ENCODE measurements at places on chromosomes 2 and 18. TPM values are rescaled to one million over a fixed set of nuclear protein-coding genes. Genes with fewer than 3 reads are reported as not detected.

COBLL1 gene
- 63.1 TPM for total RNA-seq

IL36B gene
- total RNA-seq, result not detected

LGALSL gene
- total RNA-seq, result 16.3 TPM

- no peaks in the 10 kb centered on the region for H3K36me3 ChIP-seq
- DNase-seq, result no peak
- no peaks in the 10 kb centered on the region for H3K27me3 ChIP-seq
- peak overlapping the region; percentile 97 for H3K27ac ChIP-seq
- peaks cover 97% of the 10 kb centered on the region for H3K4me1 ChIP-seq
These were observed 59.1 kb downstream of the TNS1 start for GRCh38 chr2:217943446-217944321.

- H3K36me3 ChIP-seq, result peaks cover 52% of the 10 kb centered on the region
- no peak overlapping the region for H3K27ac ChIP-seq
- DNase-seq, result no peak
- H3K27me3 ChIP-seq, result no peaks in the 10 kb centered on the region
- no peak overlapping the region for H3K4me3 ChIP-seq
- H3K4me1 ChIP-seq, result no peaks in the 10 kb centered on the region
These were observed 81.8 kb downstream of the INO80D start for GRCh38 chr2:206004004-206004693.

- H3K27ac ChIP-seq, result no peak overlapping the region
- H3K36me3 ChIP-seq, result no peaks in the 10 kb centered on the region
- H3K4me3 ChIP-seq, result no peak overlapping the region
- no peak for DNase-seq
These were observed 193.7 kb downstream of the RND3 start for GRCh38 chr2:150293771-150294170.

GRCh38 chr2:70709275-70710037, 58.5 kb downstream of the ADD2 start:
- no peaks in the 10 kb centered on the region for H3K27me3 ChIP-seq
- no peaks in the 10 kb centered on the region for H3K4me1 ChIP-seq
- no peak for DNase-seq

DNA sequence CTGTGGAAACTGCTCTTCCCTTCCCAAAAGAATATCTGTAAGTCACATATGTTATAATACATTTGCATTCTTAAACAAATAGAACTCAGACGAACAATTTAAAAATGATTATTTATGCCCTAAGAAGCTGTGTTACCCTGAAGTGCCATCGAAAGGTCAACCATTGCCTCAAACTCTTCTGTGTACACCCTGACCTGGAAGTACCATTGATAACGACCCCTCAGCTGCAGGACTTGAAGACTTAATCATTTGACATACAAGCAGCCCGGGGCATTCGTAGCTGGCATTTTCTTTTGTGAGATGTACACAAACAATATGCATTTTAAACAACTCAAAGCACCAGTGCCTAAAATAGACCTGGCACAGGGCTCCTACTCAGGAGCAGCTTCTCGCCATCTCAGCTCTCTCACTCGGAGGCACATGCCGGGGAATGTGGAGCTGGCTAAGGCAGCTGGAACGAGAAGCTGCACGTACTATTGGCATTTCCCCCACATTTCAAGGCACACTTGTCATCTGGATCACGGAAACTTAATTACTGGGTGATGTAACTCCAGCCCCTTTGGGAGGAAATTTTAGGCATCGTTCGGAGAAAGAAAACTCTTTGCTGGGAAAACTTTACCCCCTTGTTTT, 170.0 kb upstream of the GALNT5 start:
- peaks cover 10% of the 10 kb centered on the region for H3K4me1 ChIP-seq
- H3K27me3 ChIP-seq, result no peaks in the 10 kb centered on the region
- H3K27ac ChIP-seq, result peak overlapping the region; percentile 40
- DNase-seq, result no peak

DNA sequence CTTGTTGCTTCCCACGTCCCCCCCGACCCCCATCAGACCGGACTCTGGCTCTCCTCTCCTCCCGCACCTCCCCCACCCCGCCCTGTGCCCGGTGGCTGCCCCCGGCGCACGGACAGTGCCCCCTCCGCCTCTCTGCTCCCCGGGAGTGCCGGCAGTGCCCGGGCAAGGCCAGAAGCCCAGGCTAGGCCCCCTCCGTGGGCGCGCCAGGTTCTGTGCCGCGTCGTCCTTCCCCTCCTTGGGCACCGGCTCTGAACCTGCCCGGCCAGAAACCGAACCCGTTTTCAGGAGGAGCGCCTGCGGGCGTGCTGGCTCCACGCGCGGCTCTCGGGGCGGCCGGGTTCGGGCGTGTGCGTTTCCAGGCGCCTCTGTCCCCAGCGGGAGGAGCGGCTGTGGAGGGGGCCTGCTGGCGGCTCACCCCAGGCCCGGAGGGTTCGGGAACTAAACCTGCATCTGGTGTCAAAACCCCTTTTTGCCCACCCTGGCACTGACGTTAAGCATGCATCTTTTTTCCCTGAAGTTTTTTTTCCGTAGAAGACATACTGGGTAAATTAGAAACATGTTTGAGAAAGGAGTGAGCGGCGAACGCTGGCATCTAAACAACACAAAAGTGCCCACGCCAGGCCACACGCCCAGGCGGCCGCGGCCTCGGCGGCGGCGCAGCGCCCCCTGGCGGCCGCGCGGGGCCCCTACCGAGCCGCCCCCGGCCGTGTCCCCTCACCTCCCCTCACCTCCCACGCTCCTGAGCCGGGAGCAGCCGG, 123.9 kb upstream of the SLC1A4 start:
- H3K27me3 ChIP-seq, result no peaks in the 10 kb centered on the region
- peak overlapping the region; percentile 87 for H3K27ac ChIP-seq
- no peaks in the 10 kb centered on the region for H3K36me3 ChIP-seq
- peak overlapping the region; percentile 73 for H3K4me3 ChIP-seq

GRCh38 chr2:219676586-219676985, 49.2 kb downstream of the SLC4A3 start:
- H3K36me3 ChIP-seq, result no peaks in the 10 kb centered on the region
- no peaks in the 10 kb centered on the region for H3K27me3 ChIP-seq
- no peak overlapping the region for H3K27ac ChIP-seq
- H3K4me3 ChIP-seq, result no peak overlapping the region
- DNase-seq, result no peak
- peaks cover 10% of the 10 kb centered on the region for H3K4me1 ChIP-seq

DNA sequence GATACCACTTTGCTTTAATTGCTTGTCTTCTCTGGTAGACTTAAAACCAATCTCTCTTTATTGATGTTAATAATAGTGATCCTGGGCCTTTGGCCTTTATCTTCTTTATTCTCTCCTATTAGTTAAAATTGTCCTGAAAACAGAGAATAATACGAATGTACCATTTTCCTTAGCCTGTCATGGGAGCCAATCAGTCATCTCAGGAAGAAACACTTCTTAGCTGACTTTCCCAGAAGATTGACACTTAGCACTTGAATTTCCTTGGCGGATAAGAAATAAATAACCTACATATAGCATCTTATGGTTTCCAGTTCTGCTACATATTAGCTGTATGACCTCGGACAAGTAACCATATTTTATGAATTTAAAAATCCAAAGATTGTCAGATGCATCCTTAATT, 338.4 kb upstream of the SLC14A2 start:
- DNase-seq, result no peak
- no peaks in the 10 kb centered on the region for H3K4me1 ChIP-seq
- H3K4me3 ChIP-seq, result no peak overlapping the region
- no peaks in the 10 kb centered on the region for H3K36me3 ChIP-seq
- H3K27ac ChIP-seq, result no peak overlapping the region

DNA sequence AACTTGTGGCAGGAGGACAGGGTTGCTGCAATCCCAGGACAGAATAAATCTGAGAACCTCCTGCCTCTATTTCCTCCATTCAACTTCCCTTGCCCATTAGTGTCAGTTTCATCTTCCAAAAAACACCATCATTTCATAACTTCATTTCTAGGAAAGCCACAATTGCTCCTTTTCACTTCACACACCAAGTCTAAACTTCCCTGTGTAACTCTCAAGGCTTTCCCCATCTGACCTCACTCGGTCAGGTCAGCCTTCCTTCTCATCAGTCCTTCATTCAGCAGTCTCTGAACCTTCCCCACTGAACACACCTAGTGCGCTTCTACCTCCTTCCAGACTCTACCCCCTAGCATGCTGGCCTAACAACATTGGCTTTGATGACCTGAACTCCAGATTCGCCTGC, 35.8 kb downstream of the TCF7L1 start:
- DNase-seq, result no peak
- H3K4me1 ChIP-seq, result peaks cover 42% of the 10 kb centered on the region
- no peak overlapping the region for H3K27ac ChIP-seq

DNA sequence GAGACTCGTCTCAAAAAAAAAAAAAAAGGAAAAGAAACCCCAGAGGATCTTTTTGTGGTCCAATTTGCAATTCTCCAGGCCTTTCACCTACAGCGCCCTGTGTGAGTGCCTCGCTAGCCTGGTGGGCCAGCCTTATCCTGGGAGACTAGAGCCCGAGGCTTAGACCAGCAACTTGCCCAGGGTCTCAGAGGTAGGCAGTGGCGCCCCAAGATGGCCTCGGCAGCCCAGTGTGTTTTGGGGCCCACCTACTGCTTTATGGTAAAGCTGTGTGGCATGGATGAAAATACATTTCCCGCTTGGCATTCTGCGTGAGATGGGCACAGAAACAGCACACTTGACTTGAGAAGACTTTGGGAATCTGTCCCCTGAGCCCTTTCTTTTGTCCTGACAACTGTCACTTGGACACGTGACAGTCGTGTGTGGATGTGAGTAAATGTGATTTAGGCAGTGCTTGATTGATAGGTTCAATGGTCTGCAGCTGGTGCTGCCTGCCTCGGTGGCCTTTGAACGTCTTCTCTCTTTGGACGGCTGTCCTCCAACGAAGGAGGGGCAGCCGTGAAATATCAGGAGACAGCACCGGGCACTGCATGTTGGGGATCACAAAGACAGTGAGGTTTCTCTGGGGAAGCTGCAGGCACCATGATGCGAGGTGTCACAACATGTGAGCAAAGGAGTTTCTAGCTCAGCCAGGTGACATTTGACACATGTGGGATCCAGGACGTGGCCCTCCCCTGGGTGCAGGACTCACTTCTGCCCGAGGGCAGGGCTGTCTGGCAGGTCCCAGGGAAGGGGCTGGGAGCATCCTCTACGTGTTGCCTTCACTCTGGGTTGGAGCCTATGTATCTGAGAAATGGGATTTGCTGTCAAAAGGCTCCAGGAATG, 209.5 kb upstream of the TWIST2 start:
- H3K36me3 ChIP-seq, result no peaks in the 10 kb centered on the region
- no peaks in the 10 kb centered on the region for H3K4me1 ChIP-seq
- peak; percentile 91 for DNase-seq
- no peak overlapping the region for H3K4me3 ChIP-seq
